ENCODE measurements at places on chromosomes 2 and 18. TPM values are rescaled to one million over a fixed set of nuclear protein-coding genes. Genes with fewer than 3 reads are reported as not detected.

The ASTL gene
- polyA plus RNA-seq: 0.09 TPM

The TCF23 gene
- polyA plus RNA-seq: 0.08 TPM

GRCh38 chr18:53417003-53417402 lies 807.5 kb downstream of the MBD2 start:
- no peak for DNase-seq

- no peak for DNase-seq
Observed at GRCh38 chr2:185967335-185967734, 228.7 kb downstream of the FSIP2 start.

- no peak for DNase-seq
Observed at GRCh38 chr2:138841459-138841858, 61.3 kb upstream of the NXPH2 start.

DNA sequence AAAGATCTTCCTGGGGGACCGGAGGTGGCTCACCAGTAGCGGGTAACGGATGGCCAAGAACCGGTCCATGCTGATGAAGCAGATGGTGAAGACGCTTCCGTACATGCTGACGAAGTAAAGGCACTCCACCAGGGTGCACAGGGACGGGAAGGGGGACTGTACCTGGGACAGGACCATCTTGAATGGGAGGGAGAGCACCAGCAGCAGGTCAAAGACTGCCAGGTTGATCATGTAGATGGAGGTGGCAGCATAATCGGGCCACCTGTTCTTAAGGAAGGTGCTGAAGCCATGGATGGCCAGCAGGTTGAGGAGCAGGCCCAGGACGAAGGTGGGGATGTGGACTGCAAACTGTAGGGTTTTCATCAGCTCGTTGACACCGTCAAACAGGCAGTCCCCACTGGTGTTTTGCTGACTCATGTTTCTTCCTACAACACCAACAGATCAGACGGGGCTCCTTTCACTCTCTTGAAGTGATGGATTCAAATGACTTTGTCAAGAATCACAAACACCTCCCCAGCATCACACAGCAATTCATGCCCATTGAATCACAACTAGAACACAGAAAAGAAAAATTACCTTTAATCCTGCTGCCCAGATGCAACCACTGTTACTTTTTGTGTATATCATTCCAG lies 14.4 kb downstream of the GPR55 start:
- DNase-seq: no peak

Measured in urinary bladder (tissue), 4 donors.